Dermis blood vessel endothelial cell (primary cell): ENCODE measurements at places on chromosomes 12 and 14.

- DNase-seq: no peak
Measured at GRCh38 chr12:16984484-16984883, 378.5 kb upstream of the LMO3 start.

- no peak for DNase-seq
Measured at GRCh38 chr14:19873178-19873577, 1.8 kb upstream of the OR4K2 start.

GRCh38 chr12:26055087-26055486, 69.8 kb downstream of the BHLHE41 start:
- no peak for DNase-seq

DNA sequence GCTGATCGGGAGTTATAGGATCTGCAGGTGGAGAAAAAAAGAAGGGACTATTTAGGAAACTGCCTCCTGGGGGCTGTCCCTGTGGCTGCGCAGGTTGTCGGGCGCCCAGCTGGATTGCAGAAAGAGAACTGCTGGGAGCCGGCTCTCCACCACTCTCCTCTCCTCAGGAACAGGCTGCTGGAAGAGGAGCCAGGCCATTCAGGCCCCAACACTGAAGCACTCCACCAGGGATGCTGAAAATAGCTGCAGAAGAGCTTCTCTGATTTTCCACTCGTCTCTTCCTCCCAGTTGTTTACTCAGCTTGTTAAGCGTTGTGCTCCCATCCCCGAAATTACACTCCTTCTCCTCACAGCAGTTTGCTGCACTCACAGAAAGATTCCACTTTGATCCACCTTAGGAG, 347.3 kb downstream of the GLT1D1 start:
- DNase-seq: no peak

GRCh38 chr12:66636771-66637170, 42.1 kb downstream of the GRIP1 start:
- DNase-seq: no peak

- DNase-seq: peak; percentile 2
Measured at GRCh38 chr12:115166698-115167315, 482.8 kb upstream of the TBX3 start.

DNA sequence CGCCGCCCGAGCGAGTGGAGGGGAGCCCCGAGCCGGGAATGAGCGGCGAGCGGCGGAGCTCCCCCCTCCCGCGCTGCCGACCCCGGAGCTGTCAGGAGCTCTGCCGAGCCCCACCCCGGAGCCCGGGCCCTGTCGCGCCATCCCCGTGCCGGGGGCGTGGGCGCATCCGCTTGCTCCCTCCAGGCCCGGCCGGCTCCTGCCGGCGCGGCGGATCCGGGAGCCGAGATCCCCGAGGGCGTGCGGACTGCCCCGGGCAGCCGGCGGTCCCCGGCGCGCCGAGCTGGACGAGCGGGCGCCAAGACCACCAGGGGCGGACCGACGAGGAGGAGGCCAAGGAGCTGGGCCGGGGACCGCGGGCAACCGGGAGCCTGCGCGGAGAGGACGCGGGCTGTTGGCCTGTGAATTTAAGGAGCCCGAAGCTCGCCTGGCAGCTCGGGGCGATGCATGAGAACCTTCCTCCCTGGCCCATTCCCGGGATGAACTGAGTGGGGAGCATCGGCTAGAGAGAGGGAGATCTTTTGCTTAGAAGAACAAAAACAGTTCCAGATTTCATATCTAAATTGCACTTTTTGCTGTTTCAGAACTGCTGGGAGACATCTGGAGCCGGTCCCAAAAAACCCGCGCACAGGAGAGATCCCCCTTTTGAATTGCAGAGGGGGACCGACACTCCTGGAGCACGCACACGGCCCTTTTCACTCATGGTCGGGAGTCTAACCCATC, 2.0 kb downstream of the PTHLH start:
- DNase-seq: peak; percentile 40

DNA sequence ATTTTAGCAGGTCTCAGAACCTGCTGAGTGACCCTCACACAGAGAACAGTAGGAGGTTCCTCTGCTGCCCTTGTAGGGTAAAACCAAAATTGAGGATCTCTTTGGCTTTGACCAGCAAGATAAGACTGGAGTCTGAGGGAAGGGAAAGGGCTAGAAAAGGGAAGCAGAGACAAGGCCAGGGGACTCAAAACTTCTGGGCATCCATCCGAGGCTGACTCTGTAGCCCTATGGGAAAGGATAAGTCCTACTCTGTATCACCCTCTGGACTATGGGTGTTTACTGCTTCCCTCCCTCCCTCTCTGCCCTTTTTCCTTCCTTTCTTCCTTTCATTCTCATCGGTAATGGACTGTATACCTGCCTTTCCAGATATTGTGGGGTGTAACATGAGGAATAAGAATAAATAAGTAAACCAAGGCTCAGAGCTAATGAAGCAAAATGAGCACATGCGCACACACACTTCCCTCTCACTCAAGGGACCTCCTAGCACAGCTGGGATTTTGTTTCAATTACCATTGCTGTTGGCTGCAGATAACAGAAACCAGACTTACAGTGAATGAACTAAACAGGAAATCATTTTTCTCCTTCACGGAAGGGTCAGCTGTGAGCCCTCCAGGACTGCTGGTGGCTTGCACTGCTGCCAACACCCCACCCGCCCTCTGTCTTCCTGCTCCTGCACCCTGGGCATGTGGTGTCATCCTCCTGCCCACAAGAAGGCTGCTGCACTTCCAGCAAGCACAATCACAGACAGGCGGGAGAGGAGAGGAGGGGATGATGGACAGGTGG, 404.4 kb upstream of the CCDC196 start:
- DNase-seq: no peak

GRCh38 chr12:132168311-132169031, 24.2 kb downstream of the NOC4L start:
- no peak for DNase-seq

DNA sequence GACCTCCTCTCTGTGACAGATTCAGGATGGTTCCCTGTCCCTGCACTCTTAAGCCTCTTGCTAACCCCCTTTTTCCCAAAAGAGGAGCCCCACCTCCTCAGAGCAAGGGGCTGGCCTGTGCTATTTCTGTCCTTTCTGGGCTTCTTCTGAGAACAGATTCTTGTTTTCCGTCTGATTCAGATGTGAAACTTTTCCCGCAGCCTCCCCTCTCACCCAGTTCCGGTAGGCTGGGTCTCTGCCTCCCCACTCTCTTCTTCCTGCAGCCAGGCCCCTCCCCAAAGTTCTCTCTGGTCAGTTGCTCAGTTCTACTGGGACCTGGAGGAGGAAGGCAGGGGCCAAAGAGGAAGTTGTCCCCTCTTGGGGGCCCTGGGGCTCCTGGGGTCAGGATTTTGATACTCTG, 11.8 kb downstream of the PDE1B start:
- DNase-seq: no peak

DNA sequence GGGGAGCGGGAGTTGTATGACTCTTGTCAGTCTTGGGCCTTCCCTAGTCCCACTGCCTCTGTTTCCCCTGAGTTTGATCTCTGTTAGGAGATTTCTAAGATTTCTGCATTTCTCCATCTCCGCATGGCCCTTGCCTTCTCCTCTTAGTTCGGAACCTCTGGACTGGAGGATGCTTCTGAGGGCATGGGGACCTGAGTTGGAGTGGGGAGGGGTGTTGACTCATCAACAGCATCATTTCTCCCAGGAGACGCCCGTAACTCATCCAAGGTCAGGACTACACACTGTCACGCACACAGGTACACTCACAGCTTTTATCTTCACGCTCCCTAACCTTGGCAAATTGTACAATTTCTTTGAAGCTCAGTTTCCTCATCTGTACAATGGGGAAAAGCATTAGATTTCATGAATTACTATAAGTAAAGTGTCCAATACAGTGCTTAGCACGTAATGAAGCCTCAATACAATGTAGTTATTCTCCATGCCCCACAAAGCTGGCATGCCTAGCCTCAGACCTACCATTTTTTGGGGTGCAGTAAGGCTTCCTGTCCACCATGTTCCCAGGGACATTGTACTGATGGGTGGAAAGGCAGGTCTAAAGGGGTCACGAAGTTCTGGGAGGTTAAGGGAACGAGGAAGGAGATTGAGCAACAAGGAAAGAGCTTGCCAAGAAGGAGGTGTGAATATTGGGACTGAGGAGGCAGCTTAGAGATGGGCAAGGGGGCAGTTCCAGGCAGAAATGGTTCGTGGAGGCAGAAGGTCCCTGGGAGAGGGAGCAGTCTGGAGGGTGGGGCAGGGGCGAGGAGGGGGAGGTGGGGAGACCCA, 600 bp upstream of the LAG3 start:
- no peak for DNase-seq

DNA sequence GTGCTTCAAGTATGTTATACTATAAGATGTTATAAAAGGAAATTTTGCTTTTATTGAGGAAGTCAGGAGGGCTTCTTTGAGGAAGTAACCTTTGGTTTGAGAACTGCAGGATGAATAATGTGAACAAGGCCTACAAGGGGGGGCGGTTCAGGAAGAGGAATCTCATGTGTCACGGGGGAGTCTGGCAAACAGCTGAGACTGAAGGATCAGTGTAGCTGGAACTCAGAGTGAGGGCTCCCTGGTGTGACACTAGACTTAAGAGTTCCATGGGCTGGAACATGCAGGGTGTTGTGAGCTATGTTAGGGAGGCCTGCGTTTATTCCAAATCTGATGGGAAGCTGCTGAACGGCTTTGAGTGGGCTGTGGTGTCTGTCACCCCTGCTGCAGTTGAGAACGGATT, 62.3 kb downstream of the UNC79 start:
- no peak for DNase-seq

GRCh38 chr12:118590406-118591150, 214.2 kb downstream of the SUDS3 start:
- DNase-seq: no peak

- DNase-seq: peak; percentile 50
Measured at GRCh38 chr14:92531106-92531873, 17.7 kb downstream of the RIN3 start.

DNA sequence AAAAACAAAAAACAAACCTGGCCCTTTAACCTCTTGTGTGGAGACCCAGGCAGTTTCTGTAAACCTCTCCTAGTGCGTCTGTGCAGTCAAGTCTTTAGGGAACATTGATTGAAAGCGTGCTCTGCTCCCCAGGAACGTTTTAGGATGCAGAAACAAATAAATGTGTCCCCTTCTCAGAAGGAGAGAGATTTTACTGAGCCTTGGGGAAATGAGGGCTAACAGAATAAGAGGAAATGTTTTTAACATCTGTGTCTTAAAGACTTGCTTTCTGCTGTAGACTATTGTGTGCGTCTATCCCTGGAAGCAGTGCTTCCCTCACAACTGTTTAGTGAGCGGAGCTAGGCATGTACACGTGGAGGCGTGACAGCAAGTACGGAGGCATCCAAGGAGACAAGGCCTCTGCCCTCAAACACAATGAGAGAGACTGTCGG, 54.3 kb downstream of the TECPR2 start:
- no peak for DNase-seq

GRCh38 chr14:66009089-66009488, 477.1 kb upstream of the CCDC196 start:
- DNase-seq: no peak

DNA sequence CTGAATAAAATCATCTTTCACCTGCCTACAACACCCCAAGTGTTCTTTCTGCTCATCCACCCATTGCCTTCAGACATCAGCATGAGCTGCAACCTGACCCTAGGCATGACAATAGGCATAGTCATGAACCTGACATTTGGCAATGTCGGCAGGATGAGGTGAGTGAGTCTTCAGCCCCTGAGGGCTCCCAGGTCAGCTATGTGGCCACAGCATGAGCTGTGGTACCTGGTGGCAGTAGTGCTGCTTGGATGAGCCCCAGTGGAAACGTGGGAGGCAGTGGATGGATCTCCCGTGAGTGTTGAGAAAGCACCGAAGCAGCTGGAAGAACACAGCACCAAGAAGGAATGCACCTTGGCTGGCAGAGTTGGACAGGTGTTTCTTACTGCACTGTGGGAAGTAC, 334.8 kb upstream of the FAR2 start:
- DNase-seq: no peak

- no peak for DNase-seq
Measured at GRCh38 chr12:4447151-4447550, 1.5 kb upstream of the FGF6 start.

DNA sequence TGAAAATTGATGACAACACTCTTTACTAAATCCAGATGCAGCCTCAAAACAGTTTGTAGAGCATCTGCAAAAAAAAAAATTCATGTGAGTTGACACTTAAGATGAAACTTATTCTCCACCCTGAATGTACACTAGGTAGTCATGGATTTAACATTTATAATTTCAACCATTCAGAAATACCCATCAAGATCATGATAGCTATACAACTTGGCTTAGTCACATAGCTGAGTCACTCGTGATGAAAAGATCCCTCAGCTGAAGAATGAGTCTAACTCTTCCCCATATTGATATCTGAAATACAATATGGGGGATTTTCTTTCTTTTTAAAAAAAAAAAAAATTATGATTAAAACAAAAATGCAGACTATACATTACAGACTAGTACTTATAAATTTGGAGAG, 104.8 kb upstream of the PLEKHG7 start:
- DNase-seq: peak; percentile 10

GRCh38 chr12:91609283-91609682, 426.7 kb upstream of the DCN start:
- DNase-seq: no peak

GRCh38 chr12:66269142-66269541, 33.2 kb upstream of the HELB start:
- DNase-seq: no peak

GRCh38 chr12:50201987-50202521, 34.9 kb upstream of the CERS5 start:
- peak; percentile 92 for DNase-seq

DNA sequence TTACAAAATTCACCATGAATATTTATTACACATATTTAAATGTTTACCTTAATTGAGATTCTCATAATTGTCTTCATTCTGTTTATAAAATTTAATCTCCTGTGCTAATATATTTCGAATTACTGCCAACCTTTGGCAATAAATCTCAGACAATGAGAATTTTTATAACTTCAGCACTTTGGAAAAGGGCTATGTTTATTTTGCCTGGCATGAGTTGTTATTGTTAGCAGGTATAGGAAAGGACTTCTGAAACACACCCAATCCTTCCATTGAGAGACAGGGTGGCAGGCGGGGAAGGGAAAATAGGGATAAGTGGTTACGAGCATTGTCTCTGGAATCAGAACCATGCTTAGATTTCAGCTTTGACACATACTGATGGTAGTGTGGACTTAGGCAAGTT, 12.1 kb upstream of the MSRB3 start:
- no peak for DNase-seq

GRCh38 chr12:110317911-110318310, 36.9 kb downstream of the ATP2A2 start:
- peak; percentile 84 for DNase-seq

DNA sequence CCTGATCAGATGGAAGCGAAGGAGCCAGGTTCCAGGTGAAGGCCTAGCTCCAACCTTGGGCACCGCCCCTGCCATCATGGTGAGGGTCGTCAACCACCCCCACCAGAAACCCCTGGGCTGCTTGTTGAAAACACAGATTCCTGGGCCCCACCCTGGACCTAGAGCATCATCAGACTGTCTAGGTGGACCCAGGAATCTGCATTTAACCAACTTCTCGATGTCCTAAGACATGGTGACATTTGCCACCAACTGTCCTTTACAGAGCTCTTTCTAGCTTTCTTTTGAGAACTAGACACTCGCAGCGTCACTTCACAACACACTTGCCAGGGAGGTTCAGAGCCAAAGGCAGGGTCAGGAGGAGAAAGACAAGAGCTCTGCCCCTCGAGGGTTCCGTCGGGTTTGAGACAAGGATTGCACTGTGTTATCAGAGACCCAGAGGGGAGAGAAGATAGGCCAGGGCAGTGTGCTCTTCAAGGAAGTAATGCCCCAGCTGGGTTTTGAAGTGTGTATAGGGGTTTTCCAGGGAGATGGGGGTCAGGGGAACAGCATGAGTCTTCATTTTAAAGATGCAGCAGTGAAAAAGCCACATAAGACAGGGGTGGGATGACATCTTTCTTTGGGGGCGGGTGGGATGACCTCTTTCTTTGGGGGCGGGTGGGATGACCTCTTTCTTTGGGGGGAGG, 24.6 kb downstream of the RFLNA start:
- DNase-seq: no peak
